ENCODE measurements at places on chromosomes 12 and 14.

GRCh38 chr12:78970041-78970440 lies 105.5 kb downstream of the SYT1 start:
- DNase-seq: no peak

GRCh38 chr14:100374876-100375265 lies 51.7 kb downstream of the SLC25A47 start:
- DNase-seq: no peak

GRCh38 chr14:33930439-33930838 lies 20.4 kb downstream of the EGLN3 start:
- DNase-seq: no peak

DNA sequence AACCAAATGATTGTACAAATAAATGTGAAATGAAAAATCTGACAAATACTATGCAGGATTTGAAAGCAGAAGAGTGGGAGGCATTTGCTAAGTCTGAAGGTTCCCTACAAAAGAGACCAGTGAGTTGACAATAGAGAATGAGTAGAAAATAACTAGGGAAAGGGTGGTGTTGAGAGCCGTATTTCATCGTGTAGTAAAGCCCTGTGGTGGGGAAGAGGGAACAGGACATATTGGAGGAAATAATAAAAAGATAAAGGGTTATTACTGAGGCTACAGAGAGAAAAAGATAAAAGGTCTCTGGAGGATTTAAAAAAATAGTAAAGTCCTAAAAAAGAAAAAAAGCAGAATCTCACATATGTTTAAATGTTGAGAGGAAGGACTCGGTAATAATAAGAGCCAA lies 268.8 kb downstream of the DUSP6 start:
- no peak for DNase-seq

GRCh38 chr14:35628989-35629388 lies 95.0 kb downstream of the INSM2 start:
- DNase-seq: no peak

GRCh38 chr12:75852143-75852542 lies 179.4 kb downstream of the PHLDA1 start:
- DNase-seq: no peak

GRCh38 chr12:54042970-54043853 lies 10.4 kb downstream of the HOXC5 start:
- DNase-seq: no peak

GRCh38 chr12:107351713-107352112 lies 258.4 kb upstream of the CRY1 start:
- DNase-seq: no peak

GRCh38 chr12:5694759-5695409 lies 250.2 kb downstream of the ANO2 start:
- DNase-seq: no peak

DNA sequence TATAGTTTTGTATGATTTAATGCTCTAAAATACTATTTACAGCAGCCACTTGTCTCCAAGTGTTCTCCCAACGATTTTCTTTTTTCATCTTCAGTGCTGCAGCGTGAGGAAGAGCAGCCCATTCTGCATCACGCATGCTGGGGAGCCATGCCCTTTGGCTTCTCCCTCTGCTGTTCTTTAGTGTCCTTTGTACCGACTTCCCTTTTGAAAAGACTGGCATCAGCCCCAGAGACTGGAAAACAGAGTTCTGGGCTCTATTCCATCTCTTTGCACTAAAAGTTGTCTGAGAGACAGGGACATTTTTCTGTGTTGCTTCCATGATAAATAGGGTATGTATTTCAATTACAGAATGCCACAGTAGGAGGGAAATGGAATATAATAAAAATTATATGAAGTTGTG lies 105.1 kb downstream of the RERG start:
- no peak for DNase-seq

DNA sequence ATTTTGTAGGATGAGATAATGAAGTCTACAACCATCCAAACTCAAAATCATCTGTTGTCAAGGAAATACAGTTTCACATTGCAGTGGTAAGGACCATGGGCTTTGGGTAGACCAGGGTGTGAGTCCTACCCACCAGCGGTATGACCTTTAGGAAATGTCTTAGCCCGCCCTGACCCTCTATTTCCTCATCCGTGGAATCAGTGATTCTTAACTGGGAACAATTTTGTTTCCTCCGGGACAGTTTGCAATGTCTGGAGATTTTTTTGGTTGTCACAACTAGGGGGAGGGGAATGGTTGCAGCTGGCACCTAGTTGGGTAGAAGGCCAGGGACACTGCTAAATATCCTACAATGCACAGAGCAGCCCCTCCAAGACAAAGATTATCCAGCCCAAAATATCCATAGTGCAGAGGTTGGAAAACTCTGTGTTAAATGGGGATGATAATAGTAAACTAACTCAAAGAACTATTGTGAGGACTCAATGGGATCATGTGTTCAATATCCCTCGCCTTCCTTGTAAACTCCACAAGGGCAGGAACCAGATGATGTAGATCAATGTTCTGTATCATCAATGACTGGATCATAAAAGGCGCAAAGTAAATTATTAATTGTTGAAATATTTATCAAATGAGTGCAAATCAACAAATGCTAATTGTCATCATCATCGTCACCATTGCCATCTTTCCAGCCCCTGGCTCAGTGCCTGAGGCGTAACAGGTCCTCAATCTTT lies 15.7 kb upstream of the IFT81 start:
- DNase-seq: no peak

- no peak for DNase-seq
Observed at GRCh38 chr12:45518291-45519235, 210.9 kb upstream of the ARID2 start.

DNA sequence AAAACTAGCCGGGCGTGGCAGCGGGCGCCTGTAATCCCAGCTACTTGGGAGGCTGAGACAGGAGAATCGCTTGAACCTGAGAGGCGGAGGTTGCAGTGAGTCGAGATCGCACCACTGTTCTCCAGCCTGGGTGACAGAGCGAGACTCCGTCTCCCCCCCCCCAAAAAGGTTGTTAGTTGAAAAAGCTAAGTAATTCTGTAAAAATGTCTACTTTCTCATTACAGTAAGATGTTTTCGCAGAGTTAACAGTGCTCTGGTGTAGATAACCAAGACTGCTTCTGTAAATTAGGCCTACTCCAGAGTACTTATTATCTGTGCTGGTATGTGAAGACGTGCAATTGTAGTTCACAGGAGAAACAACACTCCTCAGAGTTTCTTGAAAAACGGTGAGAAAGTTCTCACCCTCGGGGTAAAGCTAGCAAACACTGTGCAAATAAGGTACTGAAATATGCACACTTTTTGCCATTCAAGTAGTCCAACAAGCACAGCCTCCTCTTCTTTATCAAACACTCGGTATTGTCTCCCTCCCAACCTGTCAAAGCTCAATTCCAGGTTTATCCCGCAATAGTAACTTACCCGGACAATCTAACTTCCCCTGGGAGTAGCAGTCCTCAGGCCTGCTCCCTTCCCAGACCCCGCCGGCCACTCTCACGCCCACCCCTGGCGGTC lies 974 bp downstream of the BTBD7 start:
- DNase-seq: no peak

All from vagina (tissue), 2 donors.